Kidney (tissue), 22 donors: ENCODE measurements at places on chromosomes 11 and 22. TPM values are rescaled to one million over a fixed set of nuclear protein-coding genes. Genes with fewer than 3 reads are reported as not detected.

DNA sequence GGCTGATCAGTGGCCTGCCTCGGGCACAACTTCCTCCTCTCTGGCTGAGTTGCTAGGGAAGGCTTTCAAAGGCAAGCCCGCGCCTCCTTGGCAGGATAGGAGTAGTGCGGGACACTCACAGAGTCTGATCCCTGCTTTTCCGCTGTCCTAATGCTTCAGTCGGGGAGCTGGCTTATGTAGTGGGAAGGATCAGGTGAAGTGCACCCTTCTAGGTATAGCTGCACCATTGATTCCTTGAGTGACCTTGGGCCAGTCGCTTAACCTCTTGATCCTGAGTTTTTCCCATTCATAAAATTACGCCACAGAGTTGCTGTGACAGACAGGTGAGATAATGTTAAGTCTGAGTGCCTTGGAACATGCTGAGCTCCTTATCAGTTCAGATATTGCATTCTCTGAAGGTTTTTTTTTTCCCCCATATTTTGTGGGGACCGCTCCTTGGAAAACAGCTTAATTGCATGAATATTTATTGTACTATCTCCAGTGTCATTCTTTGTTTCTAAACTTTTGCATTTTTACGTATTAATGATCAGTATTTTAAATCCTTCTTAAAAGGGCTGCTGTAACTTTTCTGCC is 961 bp downstream of the IPO7 start:
- H3K27me3 ChIP-seq = no peaks in the 10 kb centered on the region
- no peaks in the 10 kb centered on the region for H3K4me1 ChIP-seq

- no peak overlapping the region for H3K4me3 ChIP-seq
- H3K36me3 ChIP-seq = no peaks in the 10 kb centered on the region
- no peaks in the 10 kb centered on the region for H3K27me3 ChIP-seq
- no peak overlapping the region for H3K27ac ChIP-seq
- no peak for DNase-seq
Measured at GRCh38 chr22:35563211-35563610, 22.6 kb downstream of the RASD2 start.

GRCh38 chr11:57073128-57073527 is 84.4 kb downstream of the OR5AK2 start:
- H3K36me3 ChIP-seq = no peaks in the 10 kb centered on the region
- H3K27me3 ChIP-seq = no peaks in the 10 kb centered on the region
- no peak overlapping the region for H3K4me3 ChIP-seq
- no peaks in the 10 kb centered on the region for H3K4me1 ChIP-seq
- no peak for DNase-seq

GRCh38 chr22:36467946-36468345 is 13.5 kb downstream of the TXN2 start:
- H3K36me3 ChIP-seq = peaks cover 13% of the 10 kb centered on the region
- H3K4me1 ChIP-seq = peaks cover 4% of the 10 kb centered on the region
- no peak overlapping the region for H3K4me3 ChIP-seq
- no peak for DNase-seq
- no peaks in the 10 kb centered on the region for H3K27me3 ChIP-seq

- H3K36me3 ChIP-seq = no peaks in the 10 kb centered on the region
- no peak for DNase-seq
- H3K27me3 ChIP-seq = no peaks in the 10 kb centered on the region
- H3K4me1 ChIP-seq = no peaks in the 10 kb centered on the region
Measured at GRCh38 chr11:40998920-40999319, 460.5 kb downstream of the LRRC4C start.

- peak; percentile 12 for DNase-seq
- no peaks in the 10 kb centered on the region for H3K4me1 ChIP-seq
- H3K27ac ChIP-seq = no peak overlapping the region
- no peak overlapping the region for H3K4me3 ChIP-seq
- H3K36me3 ChIP-seq = no peaks in the 10 kb centered on the region
Measured at GRCh38 chr11:113806406-113806805, 26.8 kb downstream of the CLDN25 start.

GRCh38 chr11:119615003-119615881 is 113.8 kb downstream of the NECTIN1 start:
- peak overlapping the region; percentile 42 for H3K27ac ChIP-seq
- DNase-seq = no peak
- no peaks in the 10 kb centered on the region for H3K36me3 ChIP-seq
- H3K4me3 ChIP-seq = no peak overlapping the region

DNA sequence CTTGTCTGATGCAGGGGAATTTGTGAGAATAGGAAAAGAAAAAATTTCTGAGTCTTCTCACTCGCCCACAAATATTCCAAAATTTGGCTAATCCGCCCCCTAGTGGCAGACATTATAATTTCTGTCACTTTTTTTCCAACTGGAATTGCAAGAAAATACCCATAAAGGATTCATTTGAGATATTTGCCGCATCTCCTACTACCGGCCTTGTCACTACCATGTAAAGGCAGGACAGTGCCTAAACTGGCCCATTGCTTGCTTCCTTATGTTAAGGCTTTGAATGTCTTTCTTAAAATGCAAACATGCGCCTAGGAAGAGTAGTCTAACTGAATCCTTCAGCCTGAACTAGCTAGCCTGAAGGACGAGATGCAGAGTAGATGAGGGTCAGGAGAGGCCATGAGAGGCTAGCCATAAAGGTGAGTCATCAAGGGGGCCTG is 9.3 kb upstream of the CEP295 start:
- no peak overlapping the region for H3K4me3 ChIP-seq
- DNase-seq = no peak
- no peak overlapping the region for H3K27ac ChIP-seq
- no peaks in the 10 kb centered on the region for H3K4me1 ChIP-seq
- H3K36me3 ChIP-seq = no peaks in the 10 kb centered on the region
- H3K27me3 ChIP-seq = no peaks in the 10 kb centered on the region

GRCh38 chr11:115208808-115209259 is 295.4 kb downstream of the CADM1 start:
- no peaks in the 10 kb centered on the region for H3K4me1 ChIP-seq
- no peak overlapping the region for H3K4me3 ChIP-seq
- no peak overlapping the region for H3K27ac ChIP-seq
- no peak for DNase-seq

GRCh38 chr22:50225200-50225969 is 19.4 kb downstream of the TUBGCP6 start:
- H3K4me3 ChIP-seq = no peak overlapping the region
- no peak overlapping the region for H3K27ac ChIP-seq
- H3K4me1 ChIP-seq = no peaks in the 10 kb centered on the region

DNA sequence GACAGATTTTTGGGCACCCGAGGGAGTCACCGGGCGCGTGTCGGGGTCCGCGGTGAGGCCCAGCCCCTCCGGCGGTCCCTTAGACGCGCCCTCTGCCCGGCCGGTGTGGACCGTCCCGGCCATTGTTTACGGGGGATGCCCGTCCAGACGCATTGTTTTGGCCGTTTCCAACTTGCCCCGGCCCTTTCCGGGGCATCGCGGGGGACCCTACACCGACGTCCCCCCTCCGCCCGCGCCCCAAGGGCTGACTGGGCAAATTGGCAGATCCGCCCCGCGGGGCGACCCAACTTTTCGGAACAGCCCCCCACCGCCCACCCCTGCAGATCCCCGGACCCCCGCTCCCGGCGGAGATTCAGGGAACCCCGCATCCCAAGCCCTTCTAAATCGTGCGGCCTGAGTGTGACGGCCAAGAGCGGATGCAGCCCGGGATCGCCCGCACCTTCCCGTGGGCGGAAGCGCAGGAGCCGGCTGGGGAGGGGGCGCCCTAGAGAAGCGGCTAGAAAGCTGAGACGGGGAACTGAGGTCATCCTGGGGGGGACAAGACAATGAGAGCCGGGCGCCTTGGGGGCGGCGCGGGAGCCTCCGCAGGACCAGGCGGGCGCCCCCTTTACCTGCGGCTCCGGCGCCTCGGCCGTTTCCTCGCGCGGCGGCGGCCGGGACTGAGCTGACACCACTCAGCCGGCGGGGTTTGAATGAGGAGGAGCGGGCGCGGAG is 17.1 kb upstream of the CCT8L2 start:
- peaks cover 4% of the 10 kb centered on the region for H3K27me3 ChIP-seq
- H3K4me1 ChIP-seq = no peaks in the 10 kb centered on the region
- DNase-seq = peak; percentile 42
- no peak overlapping the region for H3K27ac ChIP-seq
- H3K4me3 ChIP-seq = no peak overlapping the region

DNA sequence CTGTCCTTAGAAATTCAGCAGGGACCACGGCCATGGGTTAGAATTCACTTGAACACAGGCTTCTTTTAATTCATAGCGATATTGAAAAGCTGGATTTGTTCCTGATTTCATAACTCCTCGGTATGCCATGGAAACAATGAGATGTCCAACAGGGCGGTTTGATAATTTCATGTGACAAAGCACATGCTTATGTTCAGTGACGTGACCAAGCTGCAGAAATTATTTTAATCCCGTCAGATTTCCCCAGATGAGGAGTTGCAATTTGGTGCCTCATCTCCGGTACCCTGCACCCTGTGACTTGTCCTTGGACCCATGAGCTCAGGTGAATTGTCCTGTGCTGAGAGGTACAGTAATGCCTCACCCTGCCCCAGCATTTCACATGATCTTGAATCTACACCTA is 81.7 kb downstream of the C11orf91 start:
- H3K36me3 ChIP-seq = no peaks in the 10 kb centered on the region
- no peak for DNase-seq
- no peaks in the 10 kb centered on the region for H3K4me1 ChIP-seq
- H3K27me3 ChIP-seq = no peaks in the 10 kb centered on the region
- H3K4me3 ChIP-seq = no peak overlapping the region

DNA sequence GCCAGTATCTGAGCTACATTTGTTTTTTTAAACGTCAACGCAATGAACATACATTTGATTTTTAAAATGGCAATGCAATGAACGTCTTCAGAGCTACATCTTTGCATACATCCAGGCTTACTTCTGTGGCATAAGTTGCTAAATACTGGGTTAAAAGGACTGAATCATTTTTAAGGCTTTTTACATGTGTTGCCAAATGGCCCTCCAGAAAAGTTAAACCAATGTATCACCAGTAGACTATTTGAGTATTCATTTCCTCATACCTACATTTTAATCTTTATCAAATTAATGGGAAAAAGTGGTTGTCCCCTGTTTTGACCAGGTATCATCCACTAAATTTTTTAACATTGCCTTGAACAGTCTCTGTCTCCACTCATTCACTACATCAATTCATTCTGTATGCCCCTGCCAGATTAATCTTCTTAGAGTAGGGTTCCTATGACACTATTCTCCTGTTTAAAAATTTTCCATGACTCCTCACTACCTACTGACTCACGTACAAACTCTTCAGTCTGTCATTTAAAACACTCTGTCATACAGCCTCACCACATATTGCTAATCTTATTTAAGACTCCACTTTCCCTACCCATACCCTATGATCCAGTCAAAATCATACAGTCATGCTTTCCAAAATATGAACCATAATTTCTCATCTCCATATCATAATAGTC is 12.4 kb upstream of the PRRG4 start:
- no peak overlapping the region for H3K27ac ChIP-seq
- H3K4me3 ChIP-seq = no peak overlapping the region
- no peaks in the 10 kb centered on the region for H3K27me3 ChIP-seq
- no peaks in the 10 kb centered on the region for H3K4me1 ChIP-seq

GRCh38 chr11:61445516-61445915 is 15.6 kb downstream of the SDHAF2 start:
- H3K4me1 ChIP-seq = no peaks in the 10 kb centered on the region
- no peak overlapping the region for H3K27ac ChIP-seq
- H3K27me3 ChIP-seq = no peaks in the 10 kb centered on the region
- DNase-seq = no peak

DNA sequence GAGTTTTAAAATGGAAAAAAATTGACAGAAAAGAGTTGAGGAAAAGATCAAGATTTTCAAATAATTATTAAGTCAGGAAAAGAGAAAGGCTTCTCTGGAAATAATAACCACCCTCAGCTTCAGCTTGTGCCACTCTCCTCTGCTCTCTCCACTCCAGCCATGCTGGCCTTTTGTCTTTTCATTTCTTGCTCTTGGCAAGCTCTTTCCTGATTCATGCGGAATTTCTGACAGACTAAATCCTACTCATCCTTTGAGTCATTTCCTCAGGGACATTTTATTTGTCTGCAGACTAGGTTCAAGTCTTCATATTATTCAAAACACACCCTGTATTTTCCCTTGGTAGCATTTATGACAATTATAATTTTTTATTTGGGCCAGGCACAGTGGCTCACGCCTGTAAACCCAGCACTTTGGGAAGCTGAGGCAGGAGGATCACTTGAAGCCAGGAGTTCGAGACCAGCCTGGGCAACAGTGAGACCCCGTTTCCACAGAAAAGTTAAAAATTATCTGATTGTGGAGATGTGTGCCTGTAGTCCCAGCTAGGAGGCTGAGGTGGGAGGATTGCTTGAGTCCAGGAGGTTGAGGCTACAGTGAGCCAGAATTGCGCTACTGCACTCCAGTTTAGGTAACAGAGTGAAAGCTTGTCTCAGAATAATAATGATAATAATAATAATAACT is 7.8 kb upstream of the P4HA3 start:
- H3K4me1 ChIP-seq = no peaks in the 10 kb centered on the region
- no peak for DNase-seq
- no peaks in the 10 kb centered on the region for H3K36me3 ChIP-seq

DNA sequence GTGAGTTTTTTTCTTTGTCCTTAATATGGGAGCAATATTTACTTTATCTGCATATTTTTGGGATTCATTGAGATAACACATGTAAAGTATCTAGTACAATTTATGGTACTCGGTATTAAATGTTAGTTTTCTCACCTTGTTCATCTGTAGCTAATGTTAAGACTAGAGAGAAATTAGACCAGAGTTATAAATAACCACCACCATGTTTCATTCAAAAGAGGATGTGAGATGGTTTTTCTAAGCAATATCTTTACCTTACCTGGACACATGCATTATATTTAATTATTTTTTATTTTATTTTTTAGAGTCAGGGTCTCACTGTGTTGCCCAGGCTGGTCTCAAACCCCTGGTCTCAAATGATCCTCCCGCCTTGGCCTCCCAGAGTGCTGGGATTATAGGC is 18.4 kb downstream of the ARHGAP42 start:
- no peak for DNase-seq
- no peak overlapping the region for H3K27ac ChIP-seq
- H3K4me3 ChIP-seq = no peak overlapping the region
- H3K4me1 ChIP-seq = no peaks in the 10 kb centered on the region
- no peaks in the 10 kb centered on the region for H3K36me3 ChIP-seq

DNA sequence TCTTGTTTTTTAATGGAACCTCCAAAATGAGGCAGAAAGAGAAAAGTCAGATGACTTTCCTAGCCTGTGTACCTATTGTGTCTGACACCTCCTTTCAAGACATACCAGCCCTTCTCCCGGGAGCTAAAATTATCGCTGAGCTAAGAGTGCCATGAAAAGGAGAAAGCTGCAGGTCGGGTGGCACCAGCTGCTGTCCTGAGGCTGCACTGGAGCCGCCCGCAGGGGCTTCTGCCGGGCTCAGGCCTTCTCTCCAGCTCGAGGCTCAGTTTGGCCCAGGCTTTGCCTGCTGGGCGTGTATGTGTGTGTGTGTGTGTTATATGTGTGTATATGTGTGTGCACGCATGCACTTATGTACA is 27.7 kb upstream of the RAB1B start:
- no peak overlapping the region for H3K27ac ChIP-seq
- no peak overlapping the region for H3K4me3 ChIP-seq
- DNase-seq = no peak
- no peaks in the 10 kb centered on the region for H3K4me1 ChIP-seq
- no peaks in the 10 kb centered on the region for H3K36me3 ChIP-seq

GRCh38 chr22:17217179-17217578 is 2.1 kb downstream of the ADA2 start:
- H3K27ac ChIP-seq = no peak overlapping the region
- DNase-seq = no peak
- no peak overlapping the region for H3K4me3 ChIP-seq
- H3K4me1 ChIP-seq = no peaks in the 10 kb centered on the region
- H3K36me3 ChIP-seq = no peaks in the 10 kb centered on the region

Gene PTPN5
- polyA plus RNA-seq = 0.17 TPM

Gene DEUP1
- 0.88 TPM for polyA plus RNA-seq

Gene PTDSS2
- polyA plus RNA-seq = 37.7 TPM

Gene MALAT1
- 219 TPM for polyA plus RNA-seq

Gene ARHGAP32
- polyA plus RNA-seq = 2.1 TPM

Gene STIM1
- 15.7 TPM for polyA plus RNA-seq
